Lung microvascular endothelial cell (primary cell): ENCODE measurements at places on chromosomes 2 and 18. TPM values are rescaled to one million over a fixed set of nuclear protein-coding genes. Genes with fewer than 3 reads are reported as not detected.
A peak's percentile ranks its signal among the peaks of the same experiment; 100 is the strongest.

GRCh38 chr2:52054824-52055223 is 1022.9 kb upstream of the NRXN1 start:
- DNase-seq, result no peak

DNA sequence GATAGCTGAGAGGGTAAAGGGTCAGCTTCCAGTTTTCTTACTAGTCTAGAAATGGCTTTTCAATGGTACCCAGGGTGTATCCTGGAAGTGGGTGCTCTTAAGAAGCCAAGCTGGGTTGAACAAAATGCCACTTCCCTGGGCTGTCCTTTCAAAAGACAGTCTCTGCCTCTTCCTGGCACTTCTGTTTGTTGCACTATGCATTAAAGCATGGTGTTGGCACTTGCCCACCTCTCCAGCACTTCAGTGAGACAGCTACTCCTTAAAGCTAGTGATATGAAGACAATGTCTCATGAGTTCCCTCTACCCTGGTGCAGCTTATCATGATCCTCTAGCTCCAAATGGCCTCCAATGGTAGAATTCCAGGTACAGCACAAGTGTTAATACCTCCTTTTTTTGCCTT is 74.3 kb upstream of the IGFBP5 start:
- DNase-seq, result no peak

Gene TCF23
- not detected in 2 replicates for total RNA-seq

GRCh38 chr18:25517881-25518715 is 166.1 kb upstream of the ZNF521 start:
- peak; percentile 41 for DNase-seq

Gene SLC9A4
- not detected in 2 replicates for total RNA-seq

GRCh38 chr18:54181856-54182602 is 42.4 kb downstream of the MBD2 start:
- peak; percentile 70 for DNase-seq
